Caki2 (cell line): ENCODE measurements at places on chromosomes 5 and 9. TPM values are rescaled to one million over a fixed set of nuclear protein-coding genes. Genes with fewer than 3 reads are reported as not detected.
A peak's percentile ranks its signal among the peaks of the same experiment; 100 is the strongest.

GRCh38 chr5:155522540-155522939, 509.0 kb downstream of the KIF4B start:
- DNase-seq, result no peak

Gene LCN1
- total RNA-seq, result not detected in 2 replicates

DNA sequence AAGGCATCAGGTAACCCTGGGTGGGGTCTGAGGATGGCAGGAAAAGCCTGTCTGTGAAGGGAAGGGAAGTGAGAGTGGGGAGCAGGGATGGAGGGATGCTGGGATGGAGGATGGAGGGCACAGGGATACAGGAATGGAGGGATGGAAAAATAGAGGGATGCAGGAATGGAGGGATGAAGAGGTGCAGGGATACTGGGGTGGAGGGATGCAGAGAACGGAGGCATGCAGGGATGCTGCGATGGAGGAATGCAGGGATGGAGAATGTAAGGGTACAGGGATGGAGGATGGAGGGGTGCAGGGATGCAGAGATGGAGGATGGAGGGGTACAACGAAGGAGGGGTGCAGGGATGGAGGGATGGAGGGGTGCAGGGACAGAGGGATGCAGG, 9.1 kb downstream of the PTGES2 start:
- DNase-seq, result no peak

- no peak for DNase-seq
Observed at GRCh38 chr5:109681763-109682162, 8.0 kb upstream of the MAN2A1 start.

- DNase-seq, result peak; percentile 39
Observed at GRCh38 chr5:176183321-176184074, 54.7 kb upstream of the SIMC1 start.

Gene TYRP1
- total RNA-seq, result not detected in 2 replicates

DNA sequence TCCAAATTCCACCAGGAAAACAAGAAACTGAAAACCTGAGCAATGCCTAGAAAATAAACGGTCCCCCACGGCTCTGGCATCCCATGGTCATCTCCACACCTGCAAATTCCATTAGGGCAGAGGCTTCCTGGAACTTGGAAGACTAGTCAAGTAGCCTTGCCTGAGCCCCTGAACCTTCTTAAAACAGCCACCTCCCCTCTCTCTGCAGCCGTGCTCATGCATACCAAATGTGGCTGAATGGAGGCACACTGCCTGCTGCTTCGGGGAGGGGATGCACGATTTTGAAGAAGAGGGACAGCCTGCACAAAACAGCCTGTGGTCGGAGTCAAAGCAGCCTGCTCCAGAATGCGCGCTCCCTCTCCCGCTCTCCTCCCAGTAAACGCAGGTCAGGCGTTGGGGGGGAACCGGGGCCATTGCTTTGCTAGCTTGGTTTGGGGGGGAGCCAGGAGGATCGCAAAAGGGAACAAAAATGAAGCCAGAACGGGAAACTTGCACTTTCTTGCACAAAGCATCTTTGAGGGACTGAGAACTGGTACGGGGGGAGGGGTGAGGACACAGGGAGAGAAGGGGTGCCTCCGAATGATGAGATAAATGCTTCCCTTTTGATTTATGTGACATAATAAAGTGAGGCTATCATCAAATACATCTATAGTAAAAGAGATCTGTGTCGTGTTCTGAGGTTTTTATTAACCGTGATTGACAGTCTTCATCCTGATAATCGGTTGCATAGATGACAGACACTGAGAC, at the start of gene TRPM3:
Gene TRPM3 (minus strand): TSS at position 347 of the 747 bp plus-strand sequence. CDS start 267 bp downstream, at position 80.
- no peak for DNase-seq

Gene UBE2QL1
- not detected in 2 replicates for total RNA-seq

GRCh38 chr5:96067894-96068614, 106.4 kb upstream of the ELL2 start:
- peak; percentile 72 for DNase-seq

DNA sequence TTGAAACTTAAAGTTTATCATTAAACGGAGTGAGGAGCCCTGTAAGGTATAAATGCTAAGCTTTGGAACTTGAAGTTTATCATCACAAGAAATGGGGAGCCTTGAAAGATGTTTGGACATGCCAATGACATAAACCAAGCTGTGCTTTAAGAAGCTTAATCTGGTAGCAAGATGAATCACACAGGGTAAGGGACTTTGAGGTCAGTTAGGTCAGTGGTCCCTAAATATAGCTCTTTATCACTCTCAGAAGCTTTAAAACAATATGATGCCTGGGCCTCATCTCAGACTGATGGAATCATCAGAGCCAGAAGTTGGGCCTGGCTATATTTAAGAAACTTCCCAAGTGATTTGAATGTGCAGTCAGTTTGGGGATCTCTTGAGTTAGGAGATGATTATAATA, 85.7 kb downstream of the TNC start:
- no peak for DNase-seq

DNA sequence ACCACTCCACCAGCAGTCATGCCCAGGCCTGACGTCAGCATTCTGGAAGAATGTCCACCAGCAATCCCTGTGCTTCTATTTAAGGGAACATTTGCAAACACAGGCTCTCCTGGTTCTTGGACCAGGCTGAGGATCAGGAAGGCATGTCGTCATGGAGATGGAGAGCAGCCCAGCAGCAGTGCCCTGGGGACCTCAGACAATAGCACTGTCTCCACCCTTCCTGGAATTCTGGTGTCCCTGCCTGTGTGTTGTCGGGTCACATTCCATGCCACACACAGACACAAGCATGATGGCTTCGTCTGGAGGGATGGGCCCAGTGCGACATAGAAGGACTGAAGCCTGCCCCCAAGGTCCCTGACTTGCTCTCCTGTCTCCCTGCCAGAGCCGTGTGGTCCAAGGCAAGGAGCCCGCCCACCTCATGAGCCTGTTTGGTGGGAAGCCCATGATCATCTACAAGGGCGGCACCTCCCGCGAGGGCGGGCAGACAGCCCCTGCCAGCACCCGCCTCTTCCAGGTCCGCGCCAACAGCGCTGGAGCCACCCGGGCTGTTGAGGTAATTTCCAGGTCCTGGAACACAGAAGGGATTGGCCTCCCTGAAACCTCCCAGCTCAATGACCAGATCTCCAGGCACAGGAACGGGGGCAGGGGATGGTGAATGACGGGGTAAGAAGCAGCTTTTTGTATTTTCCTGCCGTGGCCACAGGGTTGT, 43.8 kb downstream of the STOM start:
- peak; percentile 19 for DNase-seq

DNA sequence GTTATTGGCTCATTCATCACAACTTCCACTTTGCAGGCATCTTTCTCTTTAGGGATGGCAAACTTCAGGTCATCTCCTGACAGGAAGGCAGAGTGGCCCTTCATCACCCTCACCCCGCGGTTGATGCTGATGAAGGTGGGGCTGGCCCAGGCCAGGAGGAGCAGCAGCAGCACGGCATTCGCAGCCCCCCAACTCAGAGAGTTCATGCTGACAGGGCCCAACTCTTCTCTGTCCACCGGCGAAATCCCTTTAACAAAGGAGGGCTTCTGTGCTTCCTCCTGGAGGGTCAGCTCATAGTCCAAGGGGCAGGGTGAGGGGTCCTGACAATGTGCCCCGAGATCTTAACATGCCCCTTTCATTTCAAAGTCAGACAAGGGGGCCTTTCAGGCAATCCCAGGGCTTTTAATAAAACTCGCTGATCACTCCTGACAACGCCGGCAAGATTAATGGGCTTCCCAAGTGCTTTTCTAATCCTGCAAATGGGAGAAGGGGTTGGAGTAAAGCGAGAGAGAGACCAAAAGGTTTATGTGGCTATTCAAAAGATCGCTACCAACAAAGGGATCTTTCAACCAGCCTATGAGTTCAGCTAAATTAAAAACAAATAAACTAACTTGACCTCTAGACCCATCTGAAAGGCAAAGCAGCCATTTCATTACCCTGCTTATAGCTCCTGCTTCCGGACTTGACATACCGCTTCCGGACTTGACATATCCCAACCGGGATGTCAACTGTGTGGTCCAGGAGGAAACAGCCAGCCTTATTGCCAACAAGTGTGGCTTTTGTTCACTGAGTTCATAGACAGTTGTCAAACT, 41.2 kb downstream of the FREM1 start:
- DNase-seq, result no peak

DNA sequence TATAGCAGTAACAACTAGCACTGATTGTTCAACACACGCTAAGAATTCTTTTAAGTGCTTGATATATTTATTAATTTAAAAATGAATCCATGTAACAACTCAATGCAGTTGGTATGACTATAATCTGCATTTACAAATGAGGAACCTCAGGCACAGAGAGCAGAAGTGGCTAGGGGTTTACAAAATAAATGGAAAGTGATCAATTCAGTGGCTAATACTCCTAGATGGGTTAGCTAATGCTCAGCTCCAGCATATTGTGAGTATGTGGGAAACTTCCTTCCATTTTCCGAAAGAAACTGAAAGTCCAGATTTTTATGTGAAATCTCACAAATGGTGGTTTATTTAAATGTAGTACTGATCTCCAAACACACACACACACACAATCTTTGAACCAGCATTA, 128.0 kb downstream of the RFX3 start:
- no peak for DNase-seq

DNA sequence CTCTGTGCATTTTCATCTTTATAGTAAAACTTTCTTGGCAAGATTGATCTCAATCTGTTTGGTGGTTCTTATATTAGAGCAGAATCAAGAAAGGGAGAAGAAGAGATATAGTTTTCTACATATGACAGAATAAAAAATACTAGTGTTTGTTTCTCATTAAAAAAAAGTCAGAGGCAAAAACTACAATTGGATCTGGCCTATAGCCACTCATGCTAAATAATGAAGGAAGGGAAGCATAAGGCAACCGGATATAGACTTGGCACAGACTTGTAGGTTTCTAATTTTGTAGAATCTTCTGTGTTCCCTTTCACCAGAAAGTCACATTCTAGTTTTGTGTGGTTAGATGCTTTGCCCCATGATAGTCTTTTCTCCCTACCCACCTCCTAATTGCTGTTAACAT, 306.2 kb downstream of the PIK3R1 start:
- DNase-seq, result no peak

Gene PCDHB10
- total RNA-seq, result 0.41 and 1.2 TPM in 2 replicates

- DNase-seq, result no peak
Observed at GRCh38 chr5:107853696-107854095, 183.0 kb upstream of the EFNA5 start.

DNA sequence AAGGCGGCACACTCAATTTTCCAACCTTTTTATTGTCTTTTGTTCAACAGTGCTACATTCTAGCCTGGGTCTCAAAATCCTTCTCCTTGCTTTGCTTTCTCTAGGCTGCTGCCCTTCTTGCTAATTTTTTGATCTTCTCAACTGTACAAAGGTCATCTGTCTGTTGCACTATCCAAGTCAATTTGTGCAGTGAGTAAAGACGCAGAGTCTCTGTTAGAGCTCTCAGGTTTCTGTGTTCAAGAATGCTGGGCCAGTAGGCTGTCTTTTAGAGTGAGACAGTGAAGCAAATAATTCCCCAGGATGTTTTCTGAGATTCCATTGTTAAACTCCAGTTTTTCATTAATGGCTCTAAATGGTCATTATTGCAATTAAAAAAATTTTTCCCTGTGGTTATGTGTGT, 255.7 kb upstream of the ACTBL2 start:
- no peak for DNase-seq

- DNase-seq, result no peak
Observed at GRCh38 chr9:134455537-134455933, 129.3 kb downstream of the RXRA start.

Gene PALM2AKAP2
- total RNA-seq, result 0.14 TPM in 1 of 2 replicates, not detected in the other

GRCh38 chr9:3961409-3961808, 338.5 kb downstream of the GLIS3 start:
- no peak for DNase-seq

Gene BARHL1
- total RNA-seq, result not detected in 2 replicates

- DNase-seq, result no peak
Observed at GRCh38 chr5:91598216-91598615, 215.1 kb upstream of the ARRDC3 start.

Gene ORM2
- total RNA-seq, result not detected in 2 replicates

- DNase-seq, result peak; percentile 88
Observed at GRCh38 chr9:98010445-98010844, 27.3 kb downstream of the ANP32B start.

GRCh38 chr9:114015607-114016006, 62.5 kb downstream of the AMBP start:
- no peak for DNase-seq

DNA sequence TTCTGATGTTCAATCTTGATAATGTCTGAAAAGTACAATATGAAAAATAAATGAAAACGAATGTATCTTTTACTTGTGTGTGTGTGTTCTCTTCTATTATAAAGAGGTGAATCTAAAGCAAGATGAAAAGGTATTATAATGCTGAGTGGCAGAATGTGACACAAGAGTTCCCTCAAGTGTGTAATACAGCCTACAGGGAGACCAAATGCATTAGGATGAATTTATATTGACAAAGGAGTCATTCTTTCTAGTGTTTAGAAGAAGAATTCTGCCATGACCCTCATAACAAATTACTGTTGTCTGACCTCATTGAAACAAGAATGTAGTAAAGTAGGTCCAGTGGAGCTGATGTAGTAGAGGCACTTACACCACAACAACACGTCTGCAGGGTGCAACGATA, 1119.0 kb upstream of the CDH10 start:
- no peak for DNase-seq

DNA sequence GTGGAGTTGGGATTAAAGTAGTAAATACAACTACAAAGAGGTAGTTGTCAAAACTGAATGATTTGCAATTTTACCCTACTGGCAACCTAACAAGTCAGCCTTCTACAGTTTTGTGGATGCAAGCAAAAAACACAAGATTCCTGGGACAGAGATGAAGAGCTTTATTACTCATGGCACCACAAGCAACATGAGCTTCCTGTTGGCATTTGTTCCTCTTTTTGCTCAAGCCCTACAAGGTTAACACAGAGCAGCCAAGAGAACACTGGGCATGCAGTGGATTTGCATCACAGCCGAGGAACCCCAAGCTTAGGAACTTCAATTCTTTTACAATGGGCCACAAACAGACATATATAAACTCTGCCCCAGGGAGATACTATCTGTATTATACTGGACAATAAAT, 28.8 kb upstream of the DMAC1 start:
- no peak for DNase-seq

- no peak for DNase-seq
Observed at GRCh38 chr5:173554989-173555705, 61.3 kb downstream of the BOD1 start.

DNA sequence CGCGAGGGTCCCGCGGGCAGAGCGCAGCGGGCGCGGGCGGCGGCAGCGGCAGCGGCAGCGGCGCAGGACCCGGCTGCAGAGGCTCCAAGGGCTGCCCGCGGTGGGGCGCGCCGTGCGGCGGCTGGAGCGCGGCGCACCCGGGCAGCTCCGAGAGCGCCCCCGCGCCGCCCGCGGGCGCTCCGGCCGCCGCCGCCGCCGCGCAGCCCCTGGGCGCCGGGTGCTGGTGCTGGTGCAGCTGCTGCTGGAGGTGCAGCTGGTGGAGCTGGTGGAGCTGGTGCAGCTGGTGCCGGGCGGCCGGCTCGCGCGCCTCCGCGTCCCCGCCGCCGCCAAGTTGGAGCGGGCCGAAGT, 644 bp downstream of the IER5L start:
- no peak for DNase-seq

- no peak for DNase-seq
Observed at GRCh38 chr5:61860978-61861377, 445.0 kb upstream of the KIF2A start.

GRCh38 chr5:113259034-113259433, 175.8 kb downstream of the TSSK1B start:
- no peak for DNase-seq
